Nephron progenitor cell (in vitro differentiated cells): ENCODE measurements at places on chromosomes 16 and 17.
A peak's percentile ranks its signal among the peaks of the same experiment; 100 is the strongest.

GRCh38 chr17:79748295-79749099 lies 17.8 kb downstream of the ENPP7 start:
- peak; percentile 37 for DNase-seq

DNA sequence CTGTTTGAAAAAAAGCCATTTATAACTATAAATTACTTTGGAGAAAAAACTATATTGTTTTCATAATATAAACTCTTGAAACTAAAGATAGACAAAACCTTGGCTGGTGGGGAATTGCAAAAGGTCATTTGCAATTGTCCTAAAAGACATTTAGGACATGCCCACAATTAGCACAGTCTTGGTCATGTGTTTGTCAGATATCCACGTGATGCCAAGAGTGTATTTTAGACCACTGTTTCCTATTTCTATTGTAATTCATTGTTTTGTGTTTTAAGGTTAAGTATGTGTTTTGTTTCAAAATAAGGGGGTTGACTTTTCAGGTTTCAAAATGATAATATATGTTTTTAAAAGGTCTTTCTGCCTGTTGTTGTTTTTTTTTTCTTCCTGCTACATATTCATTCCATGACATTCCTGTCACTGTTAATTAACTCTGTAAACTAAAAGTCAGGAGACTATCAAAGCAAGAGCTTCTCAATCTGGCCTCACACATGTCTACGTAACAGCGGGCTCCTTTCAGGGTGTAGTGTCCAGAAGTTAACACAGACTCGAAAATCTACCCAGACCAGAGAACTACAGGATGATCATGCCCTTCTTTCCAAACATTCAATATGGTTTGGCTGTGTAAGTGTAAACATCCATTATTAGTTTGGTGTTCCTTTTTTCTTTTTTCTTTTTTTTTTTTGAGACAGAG lies 58.7 kb downstream of the COG7 start:
- no peak for DNase-seq

- no peak for DNase-seq
These were observed 85.6 kb upstream of the NETO2 start for GRCh38 chr16:47229053-47230050.

- DNase-seq, result no peak
These were observed 4.9 kb downstream of the CD300A start for GRCh38 chr17:74471341-74471740.

DNA sequence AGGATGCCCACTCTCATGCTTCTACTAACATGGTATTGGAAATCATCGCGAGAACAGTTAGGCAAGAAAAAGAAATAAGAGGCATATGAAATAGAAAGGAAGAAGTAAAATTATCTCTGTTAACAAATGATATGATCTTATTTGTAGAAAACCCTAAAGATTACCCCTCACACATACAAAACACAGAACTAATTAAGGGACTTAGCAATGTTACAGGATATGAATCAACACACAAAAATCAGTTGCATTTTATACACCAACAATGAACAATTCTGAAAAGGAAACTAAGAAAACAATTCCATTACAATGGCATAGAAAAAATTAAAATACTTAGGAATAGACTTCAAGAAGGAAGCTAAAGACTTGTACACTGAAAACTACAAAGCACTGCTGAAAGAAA lies 2.7 kb upstream of the CAPNS2 start:
- DNase-seq, result no peak

- no peak for DNase-seq
These were observed 36.8 kb downstream of the SRCIN1 start for GRCh38 chr17:38568845-38569510.

DNA sequence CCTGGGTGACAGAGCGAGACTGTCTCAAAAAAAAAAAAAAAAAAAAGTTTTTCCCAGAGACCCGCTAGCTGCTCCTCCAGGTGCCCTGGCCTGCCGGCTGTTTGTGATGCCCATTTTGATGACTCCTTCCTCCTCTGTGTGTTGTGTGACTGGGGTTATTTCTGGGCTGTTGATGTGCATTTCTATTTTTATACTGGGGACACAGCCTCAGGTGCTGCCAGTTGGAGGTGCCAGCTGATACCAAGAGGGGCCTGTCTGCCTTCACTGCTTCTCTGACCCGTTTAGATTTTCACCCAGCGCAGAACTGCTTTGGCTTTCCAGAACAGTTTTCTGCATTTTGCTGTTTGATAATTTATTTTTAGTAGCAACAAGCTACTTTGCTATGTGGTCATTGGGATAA lies 6.7 kb downstream of the PLA2G15 start:
- DNase-seq, result no peak

- no peak for DNase-seq
These were observed 8.8 kb downstream of the QPRT start for GRCh38 chr16:29687755-29688154.

GRCh38 chr17:72614871-72615626 lies 477.4 kb downstream of the SLC39A11 start:
- peak; percentile 50 for DNase-seq

DNA sequence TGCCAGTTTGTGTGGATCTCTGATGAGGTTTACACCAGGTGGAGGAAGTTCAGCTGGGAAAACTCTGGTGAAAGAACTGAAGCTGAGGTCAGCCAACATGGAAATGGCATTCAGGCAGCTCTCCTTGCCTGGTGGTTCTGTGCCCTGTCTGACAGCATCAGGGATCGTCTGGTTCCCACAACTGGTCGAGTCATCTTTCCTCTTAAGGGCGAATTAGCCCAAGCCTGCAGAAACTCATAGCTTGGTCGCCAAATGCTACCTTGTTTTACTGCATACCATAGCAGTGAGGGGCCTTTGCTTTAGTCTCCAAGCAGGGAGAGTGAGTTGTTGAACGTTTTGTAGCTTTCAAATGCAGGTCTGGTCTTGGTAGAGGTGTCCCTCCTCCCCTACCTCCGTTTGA lies 7.2 kb downstream of the PLCG2 start:
- DNase-seq, result no peak

- no peak for DNase-seq
These were observed 82.0 kb downstream of the ANKRD11 start for GRCh38 chr16:89408315-89408714.

DNA sequence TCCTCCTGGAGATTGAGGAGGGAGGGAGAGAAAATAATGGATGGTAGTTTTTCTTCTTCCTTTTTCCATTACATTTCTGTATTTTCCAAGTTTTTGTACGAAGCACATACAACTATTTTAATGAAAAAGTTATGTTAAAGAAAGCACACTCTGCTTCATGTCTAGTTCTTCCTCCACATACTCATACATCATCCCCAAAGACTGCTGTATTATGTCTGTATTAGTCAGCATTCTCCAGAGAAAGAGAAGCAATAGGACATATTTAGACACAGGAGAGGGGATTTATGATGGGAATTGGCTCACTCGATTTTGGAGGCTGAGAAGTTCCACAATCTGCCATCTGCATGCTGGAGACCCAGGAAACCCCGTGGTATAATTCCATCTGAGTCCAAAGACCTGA lies 10.1 kb upstream of the ACSM2A start:
- no peak for DNase-seq

DNA sequence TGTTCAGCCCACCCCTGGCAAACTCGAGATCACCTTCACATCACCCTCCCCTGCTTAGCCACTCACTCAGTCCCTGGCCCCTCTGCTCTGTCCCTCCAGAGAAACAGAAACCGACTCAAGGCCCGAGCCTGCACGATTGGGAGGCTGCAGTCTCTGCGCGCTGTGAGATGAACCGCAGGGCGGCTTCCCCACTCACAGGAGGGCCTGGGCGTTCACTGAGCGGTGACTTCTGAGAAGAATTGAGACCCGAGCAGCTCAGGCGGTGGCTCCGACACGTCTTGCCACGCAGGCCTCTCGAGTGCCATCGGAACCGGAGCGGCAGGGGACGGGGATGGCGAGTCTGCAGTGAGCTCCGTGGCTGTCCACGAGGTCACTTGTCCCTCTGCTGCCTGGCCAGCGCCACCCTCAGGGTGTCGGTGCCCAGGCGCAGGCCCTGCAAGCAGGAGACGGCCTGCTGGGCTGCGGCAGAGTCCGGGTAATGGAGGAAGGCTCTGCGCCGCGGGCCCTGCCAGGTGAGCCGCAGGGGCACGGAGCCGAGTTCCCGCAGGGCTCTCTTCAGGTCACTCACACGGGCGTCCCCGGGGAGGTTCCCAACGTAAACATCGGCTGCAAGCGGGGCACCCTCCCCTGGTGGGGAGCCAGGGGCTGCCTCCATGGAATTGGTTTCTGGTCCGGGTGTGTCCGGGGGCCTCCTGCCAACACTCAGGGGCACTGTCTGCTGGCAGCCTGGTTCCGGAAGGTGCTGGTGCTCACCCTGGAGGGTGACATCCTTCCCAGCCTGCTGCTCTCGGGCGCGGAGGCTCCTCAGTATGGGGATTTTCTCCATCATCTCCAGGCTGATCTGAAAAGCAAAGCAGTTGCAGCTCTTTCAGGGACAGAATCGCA lies 21.6 kb downstream of the FOXF1 start:
- no peak for DNase-seq

DNA sequence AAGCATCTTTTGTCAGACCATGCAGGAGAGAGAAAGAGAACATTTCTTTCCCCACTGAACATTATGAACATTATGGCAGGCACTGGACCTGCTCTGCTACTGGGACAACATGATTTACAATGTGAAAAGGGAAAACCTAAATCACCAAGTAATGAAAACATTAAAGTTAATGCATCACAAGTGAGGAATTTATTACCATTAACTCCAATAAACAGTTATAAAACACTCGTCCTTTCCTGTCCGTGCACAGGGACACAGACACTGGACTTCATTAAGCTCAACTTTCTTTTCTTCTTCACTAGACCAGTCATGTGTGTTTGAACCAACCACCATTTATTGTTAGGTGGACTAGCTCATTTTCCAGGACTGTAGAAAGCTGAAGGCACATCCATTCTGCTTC lies 95.4 kb downstream of the SNX11 start:
- no peak for DNase-seq
